ENCODE measurements at places on chromosomes 2 and 18.

- DNase-seq: peak; percentile 99
These were observed 10.9 kb downstream of the MAT2A start for GRCh38 chr2:85549826-85550225.

- DNase-seq: no peak
These were observed 14.6 kb upstream of the KIDINS220 start for GRCh38 chr2:8851811-8852560.

GRCh38 chr2:118061135-118061955, 26.9 kb upstream of the INSIG2 start:
- peak; percentile 97 for DNase-seq

DNA sequence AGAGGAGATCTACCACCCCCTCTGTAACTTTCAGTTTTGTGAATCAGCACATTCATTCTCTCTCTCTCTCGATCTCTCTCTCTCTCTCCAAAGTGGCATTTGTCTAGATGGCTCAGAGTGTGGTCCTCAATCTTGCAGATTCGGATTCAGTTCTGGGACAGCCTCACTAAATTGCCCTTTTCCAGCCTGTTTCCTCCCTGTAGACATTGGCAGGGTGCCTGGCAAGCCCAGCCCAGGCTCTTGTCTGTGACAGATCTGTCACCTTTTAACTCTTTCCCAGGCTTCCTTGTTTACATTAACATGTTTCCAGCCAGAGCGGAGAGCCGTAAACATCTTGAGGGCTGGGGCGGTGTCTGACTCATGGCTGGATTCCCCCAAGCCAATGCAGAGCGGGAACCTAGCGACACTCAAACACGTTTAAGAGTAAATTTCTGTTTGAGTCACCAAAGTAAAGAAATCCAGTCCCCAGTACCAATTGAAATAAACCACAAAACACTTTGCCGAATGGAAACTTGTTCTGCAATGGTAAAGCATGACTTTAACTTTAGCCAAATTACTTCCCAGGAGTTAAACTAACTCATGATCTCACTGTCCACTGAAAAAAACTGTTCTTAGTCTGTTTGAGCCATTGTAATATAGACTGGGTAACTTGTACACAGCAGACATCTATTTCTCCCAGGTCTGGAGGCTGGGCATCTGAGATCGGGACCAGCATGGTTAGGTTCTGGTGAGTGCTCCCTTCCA, 6.6 kb upstream of the CYP27C1 start:
- peak; percentile 24 for DNase-seq
